Mesenchymal stem cell (in vitro differentiated cells and primary cell): ENCODE measurements at places on chromosomes 12 and 14.

DNA sequence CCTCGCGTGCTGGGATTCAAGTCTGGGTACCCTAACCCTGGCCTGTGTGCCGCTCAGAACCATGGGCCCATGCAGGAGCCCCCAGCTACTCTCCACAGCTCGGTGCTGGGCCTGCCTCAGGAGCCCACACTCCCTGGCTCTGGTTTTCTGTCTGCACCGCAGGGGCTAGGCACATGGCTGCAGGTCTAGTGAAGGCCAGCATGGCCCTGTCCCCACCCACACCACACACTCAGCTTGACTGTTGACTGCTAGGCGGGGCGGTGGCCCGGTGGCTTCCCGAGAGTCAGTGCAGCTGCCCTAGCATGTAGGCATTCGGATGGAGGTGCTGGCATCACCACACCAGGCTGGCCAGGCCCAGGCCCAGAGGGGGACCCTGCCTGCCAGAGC lies 7.9 kb downstream of the INF2 start:
- DNase-seq, result no peak

DNA sequence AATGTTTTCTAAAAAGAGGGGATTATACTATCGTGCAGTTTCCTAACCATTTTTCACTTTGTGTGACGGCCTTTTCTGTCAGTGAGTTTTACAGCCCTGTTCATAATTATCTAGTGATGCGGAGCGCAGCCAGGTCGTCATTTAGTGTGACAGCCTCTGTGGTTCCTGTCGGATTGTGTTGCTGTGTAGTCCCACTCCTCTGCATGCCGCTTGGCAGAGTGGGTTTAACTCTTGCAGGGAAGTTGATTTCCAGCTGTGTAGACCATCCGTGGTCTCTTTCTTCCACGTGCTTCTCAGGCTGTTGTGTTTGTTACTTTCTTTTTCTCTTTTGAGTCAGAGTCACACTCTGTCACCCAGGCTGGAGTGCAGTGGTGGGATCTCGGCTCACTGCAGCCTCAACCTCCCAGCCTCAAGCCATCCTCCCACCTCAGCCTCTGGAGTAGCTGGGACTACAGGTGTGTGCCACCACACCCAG lies 8.6 kb downstream of the RAN start:
- no peak for DNase-seq

DNA sequence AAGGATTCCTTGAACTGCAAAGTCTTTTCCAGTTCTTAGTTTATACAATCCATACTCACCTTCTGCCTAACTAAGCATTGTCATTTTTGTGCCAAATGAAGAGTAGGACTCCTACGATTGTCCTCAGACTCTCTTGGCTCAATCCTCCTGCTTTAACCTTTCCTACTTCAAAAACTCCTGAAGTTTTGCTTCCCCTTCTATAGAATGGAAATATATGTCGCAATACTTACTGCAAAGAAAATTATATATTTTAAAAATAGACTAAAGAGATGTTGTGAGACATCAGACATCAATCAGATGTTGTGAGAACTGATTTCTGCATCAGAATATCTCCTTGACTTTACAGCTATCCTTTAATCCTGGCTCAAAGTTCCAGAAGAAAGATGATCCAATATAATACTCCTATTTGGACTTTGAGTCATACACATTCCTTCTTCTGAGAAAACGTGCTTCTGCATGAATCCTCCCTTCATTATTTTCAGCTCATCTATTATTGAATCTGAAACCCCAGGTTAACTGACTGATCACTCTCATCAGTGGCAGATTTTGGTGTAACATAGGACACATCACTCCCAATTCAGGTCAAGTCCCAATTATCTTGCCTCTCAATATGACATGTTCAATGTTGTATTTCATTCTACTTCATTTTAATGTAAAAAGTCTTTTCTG lies 48.8 kb downstream of the A2M start:
- no peak for DNase-seq

GRCh38 chr12:6330999-6331714 lies 10.7 kb downstream of the TNFRSF1A start:
- DNase-seq, result no peak

DNA sequence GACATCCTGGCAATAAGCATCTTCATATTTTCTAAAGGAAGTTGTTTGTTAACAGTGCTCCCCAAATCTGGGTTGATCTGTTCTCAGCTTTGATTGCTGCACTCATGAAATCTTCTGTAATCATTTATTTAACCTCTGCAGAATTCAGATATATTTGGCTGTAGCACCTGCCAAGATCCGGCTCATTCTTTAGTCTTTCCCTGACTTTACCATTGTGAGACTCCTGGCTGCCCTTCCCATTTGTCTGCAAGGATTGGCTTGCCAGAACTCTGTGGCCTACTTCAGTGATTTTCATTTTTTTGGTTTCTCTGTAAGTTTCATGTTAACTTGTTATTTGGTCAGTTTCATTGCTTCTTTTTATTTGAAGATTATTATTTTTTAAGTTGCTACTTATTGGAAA lies 191.2 kb upstream of the PLXNC1 start:
- no peak for DNase-seq

DNA sequence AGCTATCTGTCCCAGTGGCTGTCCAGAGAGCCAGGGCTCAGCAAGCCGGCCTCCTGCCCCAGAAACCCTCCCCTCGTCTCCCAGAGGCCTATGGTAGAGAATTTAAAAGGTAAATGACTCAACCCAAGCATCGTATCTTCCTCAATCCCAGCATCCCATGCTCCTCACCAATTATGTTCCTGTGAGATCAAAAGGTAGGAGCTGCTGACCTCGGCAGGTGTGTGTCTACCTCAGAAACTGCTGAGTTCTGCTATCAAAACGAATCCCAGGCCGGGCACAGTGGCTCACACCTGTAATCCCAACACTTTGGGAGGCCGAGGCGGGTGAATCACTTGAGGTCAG lies 49.3 kb downstream of the FOXN3 start:
- no peak for DNase-seq

DNA sequence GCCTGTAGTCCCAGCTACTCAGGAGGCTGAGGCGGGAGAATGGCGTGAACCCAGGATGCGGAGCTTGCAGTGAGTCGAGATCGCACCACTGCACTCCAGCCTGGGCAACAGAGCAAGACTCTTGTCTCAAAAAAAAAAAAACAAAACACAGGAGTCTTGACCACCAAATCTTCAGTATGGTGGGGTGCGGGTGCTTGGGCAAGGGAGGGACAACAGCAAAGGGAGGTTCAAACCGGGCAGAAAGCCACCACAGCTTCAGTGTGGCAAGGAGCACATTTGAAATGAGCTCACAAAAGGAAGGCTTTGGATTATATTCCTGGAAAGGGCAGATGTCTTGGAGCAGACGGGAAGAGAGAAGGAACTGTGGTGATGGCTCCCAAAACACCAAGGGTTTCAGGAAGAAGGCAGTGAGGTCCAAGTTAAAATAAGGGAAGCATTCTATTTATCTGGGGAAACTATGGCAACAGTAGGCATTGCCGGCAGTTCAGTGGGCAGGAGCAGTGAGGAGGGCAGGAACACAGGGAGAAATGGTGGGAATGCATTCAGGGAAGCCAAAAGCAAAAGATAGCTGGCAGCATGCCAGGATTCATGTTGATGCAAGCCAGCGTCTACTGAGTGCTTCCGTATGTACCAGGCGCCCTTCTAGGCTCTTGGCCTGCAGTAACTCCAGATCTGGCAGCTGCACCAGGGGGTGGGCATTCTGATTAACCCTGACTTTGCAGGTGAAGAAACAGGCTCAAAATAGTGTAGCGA lies 51.0 kb upstream of the SRSF5 start:
- no peak for DNase-seq

DNA sequence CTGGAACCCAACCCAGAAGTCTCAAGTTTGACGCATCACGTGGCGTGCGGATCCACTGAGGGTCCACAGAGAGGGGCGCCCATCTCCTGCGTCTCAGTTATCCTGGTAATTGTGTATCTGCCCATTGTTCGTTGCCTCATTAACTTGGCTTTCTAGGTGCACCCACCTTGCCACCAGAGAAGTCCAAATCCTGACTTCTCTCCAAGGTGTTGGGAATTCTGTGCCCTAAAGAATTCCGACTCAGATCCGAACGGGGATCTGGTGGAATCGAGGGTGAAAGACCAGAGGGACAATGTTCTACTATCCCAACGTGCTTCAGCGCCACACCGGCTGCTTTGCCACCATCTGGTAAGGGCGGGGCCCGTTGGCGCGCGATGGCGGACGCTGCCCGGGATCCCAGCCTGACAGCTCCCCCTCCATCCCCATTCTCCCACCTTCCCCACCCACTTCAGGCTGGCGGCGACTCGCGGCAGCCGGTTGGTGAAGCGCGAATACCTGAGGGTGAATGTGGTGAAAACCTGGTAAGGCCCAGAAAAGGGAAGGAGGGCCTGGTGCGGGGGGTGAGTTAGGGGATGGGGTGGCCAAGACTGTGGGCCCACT lies 481 bp downstream of the REC8 start:
- DNase-seq, result no peak

GRCh38 chr14:20642182-20642581 lies 691 bp upstream of the OR6S1 start:
- DNase-seq, result no peak

DNA sequence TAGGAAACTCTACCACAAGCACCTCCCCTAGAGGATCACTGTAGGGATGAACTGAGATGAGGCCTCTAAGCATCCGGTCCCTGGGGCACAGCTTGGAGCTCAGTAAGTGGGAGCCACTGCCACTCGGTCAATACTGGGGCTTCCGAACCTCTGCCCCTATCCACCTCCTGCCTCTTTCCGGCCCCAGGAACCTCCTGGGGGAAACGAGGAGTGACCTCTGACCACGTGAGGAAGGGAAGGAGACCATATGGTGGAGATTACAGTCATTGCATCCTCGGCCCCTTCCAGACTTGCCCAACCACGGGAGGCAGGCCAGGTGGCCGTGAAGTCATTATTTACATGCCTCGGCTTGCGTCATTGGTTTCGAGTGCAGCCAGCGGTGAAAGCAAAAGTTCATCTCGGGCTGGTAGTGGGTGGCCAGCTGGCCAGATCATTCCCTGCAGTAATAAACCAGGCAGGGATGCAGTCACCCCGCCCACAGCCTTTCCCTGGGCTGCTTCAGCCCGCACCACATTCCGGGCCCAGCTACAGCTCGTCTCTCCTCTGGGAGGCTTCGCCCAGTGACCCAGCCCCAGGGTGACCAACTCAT lies 65.4 kb downstream of the C14orf132 start:
- DNase-seq, result peak; percentile 98

GRCh38 chr14:104118006-104118844 lies 20.2 kb upstream of the KIF26A start:
- no peak for DNase-seq

DNA sequence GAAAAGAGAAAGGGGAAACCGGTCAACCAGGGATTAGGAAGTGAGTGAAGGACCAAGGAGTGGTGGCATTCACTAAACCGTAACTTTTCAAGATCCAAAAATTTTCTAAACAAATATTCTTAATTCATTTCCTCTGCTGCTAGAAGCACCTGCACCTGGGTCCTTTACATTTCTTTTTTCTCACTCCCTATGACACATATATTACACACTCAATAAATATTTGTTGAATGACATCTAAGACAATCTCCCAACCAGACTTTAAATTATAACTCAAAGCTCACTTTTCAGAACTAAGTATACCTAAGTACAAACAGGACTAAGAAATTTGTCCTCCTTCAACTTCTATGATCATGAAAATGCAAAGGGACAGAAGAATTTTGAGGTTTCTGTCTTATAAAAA lies 11.1 kb downstream of the TTC5 start:
- DNase-seq, result no peak

GRCh38 chr12:46389031-46389616 lies 16.6 kb upstream of the SLC38A2 start:
- DNase-seq, result peak; percentile 75

DNA sequence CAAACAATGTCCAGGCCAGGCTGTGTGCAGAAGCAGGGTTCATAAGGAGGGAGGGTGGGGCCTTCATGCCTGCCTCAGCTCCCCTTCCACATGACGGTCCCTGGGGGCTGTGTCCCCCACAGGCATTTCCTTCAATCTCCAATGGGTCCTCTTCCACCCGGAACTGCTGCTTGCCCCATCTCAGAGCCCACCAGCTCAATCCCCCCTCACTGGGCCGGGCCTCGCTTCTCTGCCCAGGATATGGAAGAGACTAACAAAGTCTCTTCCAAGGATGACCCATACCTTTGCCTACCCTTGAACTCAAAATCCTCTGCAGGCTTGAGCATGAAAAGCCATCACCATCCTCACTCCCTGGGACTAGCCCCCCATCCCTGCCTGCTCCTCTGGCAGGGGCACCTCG lies 28.4 kb upstream of the FAM181A start:
- no peak for DNase-seq

- no peak for DNase-seq
Measured at GRCh38 chr12:12450043-12450471, 93.2 kb downstream of the BORCS5 start.

- no peak for DNase-seq
Measured at GRCh38 chr14:74257941-74258763, 18.9 kb downstream of the VSX2 start.
